ENCODE measurements at places on chromosomes 7 and 10.

DNA sequence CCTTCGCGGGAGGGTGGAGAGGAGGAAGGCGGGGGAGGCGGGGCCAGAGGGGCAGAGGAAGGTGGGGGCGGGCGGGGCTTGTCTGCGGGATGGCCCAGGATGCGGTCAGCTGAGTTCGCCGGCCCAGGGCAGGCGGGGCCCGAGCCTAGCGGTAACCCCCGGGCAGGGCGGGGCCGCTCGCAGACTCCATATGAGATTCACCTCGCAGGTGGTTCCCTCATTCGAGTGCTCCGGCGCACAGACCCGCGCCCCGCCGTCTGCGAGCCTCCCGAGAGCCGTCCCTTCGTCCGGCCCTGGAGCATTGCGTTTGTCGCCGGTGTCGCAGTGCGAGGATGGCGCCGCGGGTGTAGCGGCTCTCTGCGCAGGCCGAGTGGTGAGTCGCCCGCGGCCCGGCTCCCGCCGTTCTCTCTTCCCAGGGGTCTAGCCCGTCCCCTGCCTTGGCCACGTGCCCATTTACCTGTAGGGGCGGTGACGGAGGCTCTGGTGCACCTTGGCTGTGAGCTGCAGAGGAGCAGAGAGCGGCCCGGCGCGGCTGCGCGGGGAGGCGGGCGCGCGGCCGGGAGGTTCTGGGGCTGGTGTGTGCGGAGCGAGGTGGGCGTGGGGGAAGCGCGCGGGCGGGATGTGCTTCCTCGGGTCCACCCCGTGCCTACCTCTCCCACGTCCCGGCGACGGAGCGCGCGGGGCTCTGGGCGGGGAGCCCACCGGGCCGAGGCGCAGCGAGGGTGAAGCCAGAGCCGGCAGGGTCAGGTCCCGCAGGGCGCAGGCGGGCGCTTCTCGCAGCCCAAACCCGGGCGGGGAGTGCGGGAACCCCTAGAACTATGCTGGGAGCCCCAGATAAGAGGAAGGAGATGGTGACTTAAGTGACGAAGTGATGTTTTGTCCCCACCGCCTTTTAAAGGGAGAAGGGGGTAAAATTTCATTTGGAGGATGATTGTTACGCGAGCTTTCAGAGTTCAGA, at the start of gene UPP1:
UPP1 (plus strand) TSS at position 220 of the 958 bp plus-strand sequence. CDS start 5,519 bp downstream, outside the sequence.
- peak; percentile 55 for DNase-seq

- no peak for DNase-seq
Measured at GRCh38 chr10:125548878-125549277, 134.1 kb downstream of the TEX36 start.

DNA sequence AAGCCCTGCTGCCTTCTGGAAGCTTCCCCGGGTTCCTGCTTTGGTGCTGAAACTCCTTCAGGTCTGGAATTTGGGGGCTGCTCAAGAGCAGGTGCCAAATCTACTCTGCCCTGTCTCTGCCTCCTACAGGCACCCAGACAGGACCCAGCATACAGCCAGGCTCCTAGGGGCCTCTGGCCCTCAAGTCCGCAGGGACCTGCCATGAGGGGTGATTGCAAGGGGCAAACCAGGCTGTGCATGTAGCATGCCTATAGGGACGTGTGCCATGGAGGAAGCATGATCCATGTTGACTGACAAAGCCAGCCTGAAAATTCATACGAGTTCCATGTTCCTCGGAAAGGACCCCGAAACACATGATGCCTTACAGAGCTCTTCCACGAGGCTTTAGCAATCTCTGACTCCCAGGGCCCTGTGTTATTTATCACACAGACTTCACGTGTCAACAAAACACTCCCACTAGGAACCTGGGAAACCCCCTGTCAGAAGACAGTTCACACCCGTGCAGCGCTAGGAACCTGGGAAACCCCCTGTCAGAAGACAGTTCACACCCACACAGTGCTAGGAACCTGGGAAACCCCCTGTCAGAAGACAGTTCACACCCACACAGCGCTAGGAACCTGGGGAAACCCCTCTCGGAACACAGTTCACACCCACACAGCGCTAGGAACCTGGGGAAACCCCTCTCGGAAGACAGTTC, 75.3 kb upstream of the DNAAF5 start:
- DNase-seq, result no peak

DNA sequence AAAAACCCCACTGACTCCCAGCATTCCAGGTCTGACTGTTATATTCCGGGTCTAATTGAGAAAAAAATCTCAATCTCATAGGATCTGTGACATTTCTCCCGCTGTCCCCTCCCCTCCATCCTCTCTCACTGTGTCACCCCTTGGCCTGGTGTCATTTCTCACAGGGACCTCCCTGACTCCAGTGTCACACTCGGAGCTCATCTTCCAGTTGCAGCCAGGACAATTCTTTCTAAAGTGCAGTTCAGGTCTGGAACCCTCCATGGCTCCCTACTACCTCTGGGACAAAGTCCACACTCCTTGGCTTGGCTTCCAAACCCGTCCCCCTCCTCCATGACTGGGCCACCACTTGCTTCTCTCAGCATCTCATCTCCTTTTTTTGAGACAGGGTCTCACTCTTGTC, 14.2 kb downstream of the MLXIPL start:
- no peak for DNase-seq

DNA sequence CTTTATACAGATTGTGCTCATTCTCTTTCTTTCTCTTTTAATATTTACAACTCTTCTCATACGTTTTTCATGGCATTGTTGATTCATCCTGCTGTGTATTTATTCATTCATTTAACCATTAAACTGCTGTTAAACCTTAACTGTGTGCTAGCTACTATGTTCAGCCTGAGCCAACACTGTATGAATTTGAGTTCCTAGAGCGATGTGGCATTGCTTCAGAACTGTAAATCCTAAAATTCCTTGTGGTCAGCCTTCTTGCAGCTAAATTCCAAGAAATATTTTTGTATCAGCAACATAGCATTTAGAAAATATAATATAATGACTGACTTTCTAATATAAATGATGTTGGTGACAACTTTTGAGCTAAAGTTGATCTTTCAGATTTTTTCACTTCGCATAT, 184.7 kb upstream of the FZD1 start:
- no peak for DNase-seq

DNA sequence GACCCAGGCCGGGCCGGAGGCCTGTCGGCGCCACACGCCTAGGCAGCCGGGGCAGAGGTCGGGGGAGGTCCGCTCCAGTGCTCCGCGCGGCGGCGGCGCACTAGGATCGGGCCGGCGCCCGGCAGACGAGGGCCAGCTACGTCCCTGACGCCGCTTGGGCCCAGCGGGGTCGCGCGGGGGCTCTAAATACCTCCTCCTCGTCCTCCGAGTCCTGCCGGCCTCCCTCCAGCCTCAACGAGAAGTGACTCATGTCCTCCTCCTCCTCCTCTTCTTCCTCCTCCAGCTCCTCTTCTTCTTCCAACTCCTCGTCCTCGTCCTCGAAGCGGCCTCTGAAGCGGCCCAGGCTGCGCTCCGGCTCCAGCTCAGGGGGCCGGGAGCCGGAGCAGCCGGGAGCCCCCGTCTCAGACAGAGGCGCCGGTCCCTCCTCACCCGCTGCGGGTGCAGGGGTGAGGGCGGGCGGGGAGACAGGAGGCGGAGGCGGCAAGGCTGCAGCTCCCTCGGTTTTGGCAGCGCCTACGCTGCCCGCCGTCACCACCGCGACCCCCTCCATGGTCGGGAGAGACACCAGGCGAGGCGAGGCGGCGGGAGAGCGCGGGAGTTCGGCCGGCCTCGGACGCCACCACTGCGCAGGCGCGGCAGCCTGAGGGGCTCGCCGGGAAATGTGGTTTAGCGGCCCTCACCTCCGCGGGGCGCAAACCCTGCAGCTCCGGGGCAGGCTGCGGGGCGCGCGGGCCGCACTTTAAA, at the start of gene PCGF6:
PCGF6 (minus strand) TSS at position 624 of the 744 bp plus-strand sequence; CDS start at position 550, 74 bp downstream.
- peak; percentile 68 for DNase-seq

DNA sequence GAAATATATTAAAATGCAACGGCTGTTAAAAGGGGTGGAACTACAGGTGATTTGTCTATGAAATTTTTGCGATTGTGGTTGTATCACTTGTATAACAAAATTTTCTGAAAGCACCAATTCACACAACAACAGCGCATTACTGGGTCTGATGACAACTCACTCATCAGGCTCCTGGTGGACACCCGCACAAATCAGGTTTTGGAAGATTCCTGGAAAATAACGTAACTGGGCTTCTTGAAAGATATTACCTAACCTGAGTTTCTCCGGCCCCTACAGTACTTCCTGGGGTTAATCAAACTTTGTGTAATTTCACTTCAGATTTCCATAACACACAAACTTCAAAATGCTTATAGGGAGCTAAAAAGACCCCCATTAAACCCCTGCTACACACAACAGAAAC, 7.6 kb downstream of the SNX8 start:
- no peak for DNase-seq

- DNase-seq, result no peak
Measured at GRCh38 chr7:91416155-91416865, 152.1 kb downstream of the FZD1 start.
